ENCODE measurements at places on chromosomes 7 and 10.

- DNase-seq: no peak
Observed at GRCh38 chr7:130152493-130153210, 52.6 kb downstream of the TMEM209 start.

- DNase-seq: no peak
Observed at GRCh38 chr10:102868911-102869257, 386 bp upstream of the AS3MT start.

- no peak for DNase-seq
Observed at GRCh38 chr10:89388806-89389205, 3.6 kb upstream of the IFIT1 start.

DNA sequence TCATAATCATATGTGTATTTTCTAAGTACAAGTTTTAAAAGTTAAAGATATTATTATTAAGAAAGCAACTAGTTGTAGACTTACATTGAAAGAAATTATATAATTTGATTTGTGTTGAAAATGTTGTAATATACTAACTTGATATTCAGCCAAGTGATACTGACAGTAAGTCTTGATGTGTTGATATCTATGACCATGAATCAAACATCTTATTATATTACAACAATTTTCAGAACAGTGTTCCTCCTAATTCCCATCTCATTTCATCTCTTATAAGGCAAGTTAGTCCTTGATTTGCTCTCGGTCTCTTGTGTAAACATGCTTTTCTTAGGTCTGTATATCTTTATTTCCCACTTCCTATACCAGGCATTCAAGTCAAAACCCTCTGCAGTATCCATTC, 269.2 kb upstream of the SEMA3E start:
- DNase-seq: no peak

DNA sequence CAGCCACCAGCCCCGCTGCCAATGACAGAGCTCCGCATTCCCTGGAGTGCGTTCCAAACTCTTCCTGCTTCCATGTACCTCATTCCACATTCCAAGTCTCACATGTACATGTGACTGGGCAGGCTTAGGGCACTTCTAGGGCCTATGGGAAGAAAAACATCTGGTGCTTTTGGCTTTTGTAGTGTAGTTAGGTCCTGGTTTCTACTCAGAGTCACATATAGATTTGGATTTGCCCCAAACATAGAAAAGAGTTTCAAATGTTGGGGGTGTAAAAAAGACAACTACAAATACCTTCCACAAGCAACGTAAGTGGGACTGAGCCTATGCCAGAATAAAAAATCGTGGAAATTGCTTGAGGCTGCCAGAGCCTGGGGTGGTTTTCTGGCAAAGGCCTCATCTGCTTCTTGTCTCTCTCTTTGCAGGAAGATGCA, 84.1 kb downstream of the ZNF467 start:
- DNase-seq: no peak

GRCh38 chr10:76001019-76001418, 569.6 kb downstream of the LRMDA start:
- DNase-seq: no peak

GRCh38 chr7:143233816-143234532, 12.1 kb downstream of the TAS2R40 start:
- no peak for DNase-seq

DNA sequence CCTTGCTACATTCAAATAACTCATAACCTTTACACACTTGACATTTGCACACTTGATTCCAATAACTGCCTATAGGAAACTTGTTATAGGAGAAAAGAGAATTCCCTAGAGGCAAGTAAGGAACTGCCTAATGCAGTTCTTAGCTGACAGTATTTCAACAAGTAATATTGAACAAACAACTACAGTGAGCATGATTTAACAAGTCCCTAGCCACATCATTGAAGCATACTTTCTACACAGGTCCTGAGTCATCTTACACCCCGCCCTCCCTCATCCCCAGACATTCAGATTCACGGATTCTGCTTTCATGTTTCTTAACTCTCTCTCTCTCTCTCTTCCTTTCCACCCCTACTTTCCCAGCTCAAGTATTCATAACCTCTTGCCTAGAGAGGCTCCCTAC, 153.5 kb downstream of the LSM5 start:
- DNase-seq: peak; percentile 49

DNA sequence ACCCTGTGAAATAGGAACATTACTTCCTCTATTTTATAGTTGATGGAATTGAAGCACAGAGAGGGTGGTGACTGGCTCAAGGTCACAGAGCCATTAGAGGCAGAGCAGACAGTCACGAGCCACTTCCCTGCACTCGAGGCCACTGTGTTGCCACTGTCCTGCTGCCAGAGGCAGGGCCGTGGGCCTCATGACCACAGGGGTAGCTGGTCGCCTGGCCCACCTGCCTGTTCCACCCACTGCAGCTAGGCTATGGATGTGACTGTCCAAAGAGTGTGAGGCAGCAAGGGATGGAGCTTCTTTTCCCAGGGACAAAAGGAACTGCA, 38.2 kb downstream of the RPS24 start:
- DNase-seq: no peak

GRCh38 chr7:107147464-107148393, 21.1 kb upstream of the HBP1 start:
- no peak for DNase-seq

DNA sequence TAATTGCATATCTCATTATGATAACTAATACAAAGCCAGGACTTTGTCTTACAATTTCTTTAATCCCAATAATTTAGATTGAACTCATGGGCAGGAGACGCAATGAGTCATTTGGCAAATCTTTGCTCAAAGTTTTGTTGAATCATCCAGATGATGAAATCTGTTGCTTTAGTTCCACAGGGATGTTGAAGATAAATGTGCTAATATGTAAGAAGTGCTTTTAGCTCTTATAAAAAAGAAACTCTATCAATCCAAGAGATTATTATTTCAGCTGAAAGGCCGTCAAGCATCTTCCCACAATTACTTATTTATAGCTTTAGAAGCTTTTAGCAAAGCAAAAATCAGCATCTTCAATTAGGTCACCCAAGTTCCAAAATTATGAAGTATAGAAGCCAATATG, 36.8 kb upstream of the ANK3 start:
- DNase-seq: no peak

GRCh38 chr7:141697211-141697871, 4.6 kb downstream of the DENND11 start:
- DNase-seq: peak; percentile 80

GRCh38 chr10:72847681-72848080, 45.9 kb upstream of the OIT3 start:
- no peak for DNase-seq

GRCh38 chr7:134732728-134733127, 46.7 kb upstream of the CALD1 start:
- DNase-seq: no peak

DNA sequence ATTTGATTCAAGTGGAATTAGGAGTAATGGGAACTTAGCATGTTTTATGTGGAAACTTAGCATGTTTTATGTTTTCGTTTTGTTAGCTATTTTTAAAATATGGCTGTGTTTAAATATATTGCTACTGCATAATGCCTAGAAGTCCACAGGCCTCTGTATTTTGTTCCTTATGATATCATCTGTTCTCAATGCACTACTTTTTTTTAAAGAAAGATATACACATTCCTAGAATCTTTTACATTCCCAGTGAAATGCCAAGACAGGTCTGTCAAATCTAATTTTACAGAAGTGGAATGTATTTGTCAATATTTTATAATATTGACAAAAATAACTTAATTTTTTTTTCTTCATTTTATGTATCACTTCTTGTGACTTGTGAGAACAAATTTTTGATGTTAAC, 51.6 kb downstream of the ST7 start:
- DNase-seq: no peak

DNA sequence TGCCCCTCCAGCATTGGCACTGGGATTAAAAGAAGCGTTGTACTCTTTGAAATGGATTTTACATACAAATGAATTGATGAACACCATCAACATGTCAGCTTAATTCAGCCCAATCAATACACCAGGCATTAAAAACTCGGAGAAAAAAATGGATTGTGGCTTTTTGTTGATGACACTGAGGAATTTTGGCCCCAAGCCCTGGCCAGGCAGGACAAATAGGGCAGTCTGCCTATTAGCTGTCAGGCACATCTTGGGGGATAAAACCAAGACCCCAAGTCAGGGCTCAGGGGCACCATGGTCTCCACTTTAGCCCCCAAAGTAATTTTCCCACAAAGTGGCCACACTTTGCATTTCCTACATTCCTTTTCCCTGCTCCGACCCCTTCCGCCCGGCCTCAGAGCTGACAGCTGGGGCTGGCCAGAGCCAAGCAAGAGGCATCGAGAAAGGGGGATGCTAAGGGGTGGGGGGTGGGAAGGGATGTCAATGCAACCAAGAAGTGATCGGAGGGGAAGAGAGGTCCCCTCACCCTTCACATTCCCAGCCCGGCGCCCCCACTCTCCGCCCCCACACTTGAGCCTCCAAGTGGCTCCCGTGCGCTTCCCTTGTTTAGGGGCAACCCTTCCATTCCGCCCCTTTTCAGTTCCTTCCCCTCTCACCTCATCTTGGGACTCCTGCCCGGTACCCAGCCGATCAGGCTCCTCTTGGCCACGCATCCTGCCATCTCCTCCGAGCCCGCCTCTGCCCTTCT, 711 bp downstream of the HIP1 start:
- DNase-seq: no peak

- no peak for DNase-seq
Observed at GRCh38 chr7:80848841-80849240, 70.0 kb downstream of the SEMA3C start.

DNA sequence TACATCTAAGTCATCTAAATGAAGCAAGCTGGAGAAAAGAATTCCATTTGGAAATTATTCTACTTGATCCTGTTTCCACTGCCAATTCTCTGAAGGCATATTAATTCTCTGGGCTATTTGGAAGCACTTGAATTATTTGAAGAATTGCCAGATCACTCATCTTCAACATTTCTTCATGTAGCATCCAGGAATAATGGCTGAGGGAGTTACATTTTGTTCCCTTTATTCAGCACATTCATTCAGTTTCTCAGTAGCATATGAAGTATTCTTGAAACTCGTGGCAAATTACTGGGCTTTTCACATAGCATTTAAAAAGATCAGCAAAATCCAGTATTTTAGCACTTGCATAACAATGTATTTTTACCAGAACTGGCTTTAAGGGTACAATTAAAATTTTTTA, 127.1 kb upstream of the VIPR2 start:
- no peak for DNase-seq

Measured in H54 (cell line).